Skin of body (tissue), 3 donors: ENCODE measurements at places on chromosomes 12 and 14.

DNA sequence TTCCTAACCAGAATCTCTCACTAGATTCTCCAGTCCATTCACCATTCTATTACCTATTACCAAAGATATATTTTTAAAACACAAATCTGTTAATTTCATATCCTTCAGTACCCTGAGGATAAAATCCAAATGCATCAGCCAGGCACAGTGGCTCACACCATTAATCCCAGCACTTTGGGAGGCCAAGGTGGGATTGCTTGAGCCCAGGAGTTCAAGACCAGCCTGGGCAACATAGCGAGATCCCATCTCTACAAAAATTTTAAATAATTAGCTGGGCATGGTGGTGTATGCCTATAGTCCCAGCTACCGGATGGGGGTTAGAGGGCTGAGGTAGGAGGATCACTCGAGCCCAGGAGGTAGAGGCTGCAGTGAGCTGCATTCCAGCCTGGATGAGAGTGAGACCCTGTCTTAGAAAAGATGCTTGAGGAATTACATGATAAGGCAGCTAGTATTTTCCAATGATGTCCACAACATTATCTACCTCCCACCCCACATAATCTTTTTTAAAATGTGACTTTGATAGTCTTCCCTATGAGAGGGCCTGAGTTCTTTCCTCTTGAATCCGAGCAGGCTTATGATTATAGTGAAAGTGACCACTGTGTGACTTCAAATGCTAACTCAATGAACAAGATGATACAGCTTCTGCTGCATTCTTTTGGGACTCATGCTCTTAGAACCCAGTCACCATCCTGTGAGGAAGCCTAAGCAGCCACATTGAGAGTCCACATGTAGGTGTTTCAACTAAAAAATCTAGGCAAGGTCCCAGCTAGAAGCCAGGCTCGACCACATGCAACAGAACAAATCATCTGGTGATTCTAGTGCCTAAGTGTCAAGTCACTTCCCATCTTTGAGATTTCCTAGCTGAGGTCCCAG is 18.0 kb downstream of the HECTD1 start:
- no peak for DNase-seq

- DNase-seq, result no peak
Measured at GRCh38 chr14:88961214-88961613, 136.8 kb downstream of the TTC8 start.

- no peak for DNase-seq
Measured at GRCh38 chr14:33866425-33867088, 84.3 kb downstream of the EGLN3 start.

GRCh38 chr12:53207042-53207441 is at the start of gene ITGB7:
TSS of gene ITGB7 (minus strand) at chr12:53207251. CDS start at chr12:53200443, 6,808 bp downstream.
- DNase-seq, result no peak

DNA sequence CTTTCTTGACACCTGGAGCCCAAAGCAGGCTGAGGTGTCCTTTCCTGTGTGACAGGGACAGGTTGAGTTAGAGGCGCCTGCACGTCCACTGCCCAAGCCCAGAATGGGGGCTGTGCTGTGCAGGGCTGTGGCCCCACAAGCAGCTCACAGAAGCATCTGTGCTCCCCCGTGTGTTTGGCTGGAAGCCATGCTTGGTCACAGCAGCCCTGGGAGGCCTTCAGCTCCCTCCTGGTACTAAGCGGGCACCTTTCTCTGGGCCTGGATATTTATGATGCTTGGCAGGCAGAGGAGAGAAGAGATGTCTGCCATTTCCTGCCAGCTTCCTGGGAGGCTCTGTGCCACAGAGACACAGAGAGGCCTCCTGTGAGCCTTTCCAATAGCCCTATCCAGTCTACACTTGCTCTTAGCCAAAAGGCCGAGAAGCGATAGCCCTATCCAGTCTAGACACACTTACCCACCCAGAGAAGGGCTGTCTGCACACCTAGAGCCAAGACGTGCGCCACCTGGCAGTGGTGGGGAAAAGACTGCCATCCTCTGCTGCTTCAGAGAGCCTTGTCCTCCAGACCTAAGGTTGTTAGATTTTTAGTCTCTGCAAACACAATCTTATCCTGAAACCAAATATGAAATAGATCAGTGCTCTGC is 117.4 kb downstream of the GCH1 start:
- no peak for DNase-seq

GRCh38 chr12:108273217-108273616 is 65.9 kb downstream of the CMKLR1 start:
- DNase-seq, result no peak

DNA sequence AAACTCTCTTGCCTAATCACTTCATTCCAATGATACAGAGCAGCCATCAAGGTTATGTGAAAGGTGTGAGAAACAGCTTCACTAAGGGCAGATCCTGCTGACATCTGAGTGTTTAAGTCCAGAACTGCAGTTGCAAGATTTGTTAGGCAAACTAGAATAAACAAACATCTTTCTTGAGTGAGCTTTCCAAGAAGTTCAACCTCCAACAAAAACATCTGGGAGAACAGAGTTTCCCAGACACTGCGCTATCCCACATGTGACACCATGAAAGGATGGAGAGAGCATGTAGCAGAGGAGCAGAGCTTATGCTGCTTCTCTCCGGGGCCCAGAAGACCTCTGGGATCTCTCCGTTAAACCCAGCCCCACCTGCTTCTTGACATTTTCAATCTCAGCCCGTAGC is 5.6 kb downstream of the KRT76 start:
- DNase-seq, result no peak

DNA sequence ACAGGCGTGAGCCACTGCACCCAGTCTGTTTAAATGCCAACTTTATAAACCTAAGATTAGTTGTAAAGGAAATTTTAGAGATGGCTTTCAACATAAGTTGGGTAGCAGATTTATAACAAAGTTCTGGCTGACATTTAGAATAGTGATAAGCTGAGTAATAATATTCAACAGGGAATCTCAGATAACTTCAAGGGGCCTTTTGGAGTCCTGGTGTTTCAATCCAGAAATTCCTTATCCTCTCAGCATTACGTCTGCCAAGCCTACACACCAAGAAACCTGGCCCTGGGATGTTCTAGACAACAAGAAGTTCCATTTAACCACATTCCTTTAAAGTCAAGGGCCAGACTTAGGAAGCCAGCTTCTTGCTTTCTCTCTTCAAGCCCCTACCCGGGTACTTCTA is 59.5 kb upstream of the DYRK2 start:
- DNase-seq, result no peak
